ENCODE measurements at places on chromosomes 7 and 10.

GRCh38 chr7:13099154-13099795 lies 411.8 kb downstream of the ARL4A start:
- DNase-seq, result no peak

GRCh38 chr7:22884911-22885788 lies 62.5 kb upstream of the TOMM7 start:
- no peak for DNase-seq

- DNase-seq, result no peak
Measured at GRCh38 chr10:116171505-116171904, 101.5 kb downstream of the GFRA1 start.

DNA sequence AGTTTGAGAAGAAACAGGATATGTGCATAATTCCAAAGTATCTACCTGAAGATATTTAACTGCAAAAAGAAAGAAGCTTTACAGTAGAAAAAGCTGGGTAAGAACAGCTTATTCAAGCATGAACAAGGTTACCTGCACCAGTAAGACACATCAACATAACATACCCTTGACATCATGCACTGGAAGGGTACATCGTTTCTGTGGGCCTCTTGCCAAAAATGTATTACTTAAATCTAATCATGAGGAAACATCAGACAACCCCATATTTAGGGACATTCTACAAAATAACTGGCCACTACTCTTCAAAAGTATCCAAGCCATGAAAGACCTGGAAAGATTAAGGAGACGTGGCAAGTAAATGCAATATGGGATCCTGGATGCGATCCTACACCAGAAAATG lies 18.9 kb downstream of the TPK1 start:
- DNase-seq, result no peak

DNA sequence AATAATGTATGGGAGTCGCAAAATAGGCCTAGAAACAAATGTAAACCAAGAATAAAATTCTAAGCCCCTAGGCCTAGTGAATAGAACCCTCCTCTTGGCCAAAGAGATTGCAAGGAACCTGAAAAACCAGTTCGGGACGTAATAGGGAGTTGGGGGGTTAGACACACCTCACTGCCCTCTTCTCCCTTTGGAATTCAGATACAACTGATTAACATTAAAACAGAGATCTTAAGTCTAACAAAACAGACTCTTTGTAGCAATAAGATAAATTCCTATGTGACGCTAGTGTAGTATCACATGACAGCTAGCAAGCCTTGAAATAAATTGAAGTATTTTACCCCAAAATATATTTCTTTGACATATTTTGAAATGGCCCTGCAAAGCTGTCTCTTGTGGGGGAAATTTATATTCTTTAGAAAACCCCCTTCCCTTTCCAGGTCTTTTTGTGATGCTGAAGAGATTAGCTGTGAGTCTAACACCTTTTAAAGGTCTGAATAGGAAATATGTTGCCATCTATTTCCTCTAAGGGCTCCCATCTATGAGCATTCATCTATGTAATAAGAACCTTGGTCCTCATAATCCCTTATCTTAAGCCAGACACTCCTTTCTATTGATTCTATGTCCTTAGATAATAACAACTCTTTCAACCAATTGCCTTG lies 623.4 kb upstream of the NRG3 start:
- DNase-seq, result no peak

- no peak for DNase-seq
Measured at GRCh38 chr10:69516316-69516715, 56.9 kb downstream of the NEUROG3 start.

GRCh38 chr10:100183481-100183880 lies 2.3 kb downstream of the ERLIN1 start:
- no peak for DNase-seq

GRCh38 chr10:114751856-114752255 lies 69.7 kb upstream of the FHIP2A start:
- DNase-seq, result no peak

GRCh38 chr7:126605553-126605952 lies 647.2 kb downstream of the GRM8 start:
- DNase-seq, result no peak

DNA sequence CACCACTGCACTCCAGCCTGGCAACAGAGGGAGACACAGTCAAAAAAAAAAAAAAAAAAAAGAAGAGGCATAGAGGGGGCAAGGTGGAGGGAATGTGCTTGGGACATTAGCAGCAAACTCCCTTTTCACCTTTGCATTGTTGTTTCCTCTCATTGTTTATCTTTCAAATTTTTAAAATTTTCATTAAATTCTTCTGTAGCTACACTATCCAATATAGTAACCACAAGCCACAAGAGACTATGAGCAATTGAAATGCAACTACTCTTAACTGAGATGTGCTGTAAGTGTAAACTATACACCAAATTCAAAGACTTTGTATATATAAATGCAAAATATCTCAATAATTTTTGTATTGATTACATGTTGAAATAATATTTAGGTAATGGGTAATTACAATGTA lies 43.4 kb downstream of the EBLN1 start:
- DNase-seq, result no peak

DNA sequence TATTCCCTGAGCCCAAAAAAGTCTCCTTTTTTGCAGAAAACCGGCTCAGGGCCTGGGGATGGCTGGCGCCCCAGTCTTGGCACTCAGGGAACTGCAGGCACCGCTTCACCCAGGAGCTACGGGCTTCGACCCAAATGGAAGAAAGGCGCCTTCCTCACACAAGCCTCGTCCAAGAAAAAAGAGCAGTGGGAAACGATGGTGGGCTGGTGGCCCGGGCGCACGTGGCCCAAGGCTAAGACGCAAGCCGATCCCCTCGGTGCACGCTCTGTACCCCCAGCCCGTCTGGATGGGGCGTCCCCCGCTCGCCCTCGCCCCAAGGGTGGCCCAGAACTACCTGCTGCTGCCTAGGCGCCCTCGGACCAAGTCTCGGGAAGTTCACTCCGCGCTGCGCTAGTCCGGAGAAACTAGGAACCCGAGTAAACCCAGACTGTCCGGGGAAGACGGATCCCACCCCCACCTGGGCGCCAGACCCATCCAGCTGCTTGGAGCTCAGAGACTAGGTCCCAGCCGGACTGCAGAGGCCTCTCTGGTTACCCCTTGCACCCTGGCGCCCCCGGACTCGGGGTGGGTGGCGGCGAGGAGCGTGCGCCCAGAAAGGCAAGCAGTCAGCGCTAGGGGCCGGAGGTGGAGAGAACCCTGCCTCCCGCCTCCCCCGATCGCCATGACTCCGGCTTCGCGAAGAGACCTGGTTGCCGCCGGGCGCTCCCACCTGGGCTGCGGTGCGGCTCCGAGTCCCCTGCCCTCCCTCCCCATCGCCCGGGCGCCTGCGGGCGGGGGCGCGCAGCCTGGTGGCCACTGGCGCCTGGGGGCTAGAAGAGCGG lies 76.4 kb downstream of the CALN1 start:
- no peak for DNase-seq

DNA sequence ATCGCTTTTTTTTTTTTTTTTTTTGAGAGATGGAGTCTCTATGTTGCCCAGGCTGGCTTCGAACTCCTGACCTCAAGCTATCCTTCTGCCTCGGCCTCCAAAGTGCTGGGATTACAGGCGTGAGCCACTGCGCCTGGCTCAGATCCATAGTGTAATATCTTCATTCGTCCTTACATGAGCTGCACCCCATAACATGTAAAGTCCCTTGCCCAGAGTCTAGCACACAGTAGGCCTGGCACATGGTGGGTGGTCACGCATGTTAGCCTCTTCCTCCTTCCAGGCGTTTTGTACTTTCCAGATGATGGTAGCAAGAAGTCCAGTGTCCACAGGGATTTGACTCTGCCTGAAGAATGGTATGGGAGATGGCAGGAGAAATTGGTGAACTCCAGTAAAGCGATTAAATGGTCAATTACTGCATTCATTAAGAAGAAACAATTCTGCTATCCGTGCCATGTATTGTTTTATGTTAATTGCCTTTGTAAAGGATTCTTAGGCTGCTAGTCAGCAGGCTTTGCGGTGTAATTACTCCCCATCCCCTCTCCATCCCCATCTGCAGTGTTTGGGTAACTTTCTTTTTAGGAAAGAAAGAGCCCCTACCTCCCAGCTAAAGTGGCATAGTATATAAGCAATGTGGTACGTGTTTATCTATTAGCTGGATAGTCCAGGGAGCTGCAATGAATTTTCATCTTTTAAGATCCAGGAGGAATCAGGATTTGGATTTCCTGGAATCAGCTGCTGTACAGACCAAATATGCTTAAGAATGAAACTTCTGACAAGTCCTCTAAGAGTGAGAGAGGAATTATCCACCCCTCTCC lies 1.2 kb downstream of the TPST1 start:
- no peak for DNase-seq

DNA sequence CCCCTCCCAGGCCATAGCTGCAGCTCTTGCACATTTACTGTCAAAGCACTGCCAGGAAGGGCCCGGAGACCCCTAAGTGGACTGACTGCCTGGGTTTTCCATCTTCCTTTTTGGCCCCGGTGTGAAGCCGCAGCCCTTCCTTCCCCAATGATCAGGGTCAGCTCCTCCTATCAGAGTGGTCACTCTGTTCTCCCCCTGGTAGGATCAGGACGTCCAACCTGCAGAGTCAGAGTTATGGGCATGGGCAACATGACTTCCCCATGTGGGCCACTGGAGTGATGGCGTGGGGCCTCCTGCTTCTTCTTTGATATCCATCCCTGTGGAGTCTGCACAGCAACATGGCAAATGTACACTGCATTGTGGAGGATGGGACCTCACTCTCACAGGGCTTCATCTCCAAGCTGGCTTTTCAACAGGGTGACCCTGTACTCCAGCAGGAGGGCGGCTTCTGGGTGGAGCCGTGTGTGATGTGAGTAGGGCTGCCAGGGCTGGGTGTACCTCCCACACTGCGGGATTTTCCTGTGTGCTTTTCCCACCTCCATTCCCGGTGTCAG lies 6.4 kb upstream of the RAMP3 start:
- no peak for DNase-seq

DNA sequence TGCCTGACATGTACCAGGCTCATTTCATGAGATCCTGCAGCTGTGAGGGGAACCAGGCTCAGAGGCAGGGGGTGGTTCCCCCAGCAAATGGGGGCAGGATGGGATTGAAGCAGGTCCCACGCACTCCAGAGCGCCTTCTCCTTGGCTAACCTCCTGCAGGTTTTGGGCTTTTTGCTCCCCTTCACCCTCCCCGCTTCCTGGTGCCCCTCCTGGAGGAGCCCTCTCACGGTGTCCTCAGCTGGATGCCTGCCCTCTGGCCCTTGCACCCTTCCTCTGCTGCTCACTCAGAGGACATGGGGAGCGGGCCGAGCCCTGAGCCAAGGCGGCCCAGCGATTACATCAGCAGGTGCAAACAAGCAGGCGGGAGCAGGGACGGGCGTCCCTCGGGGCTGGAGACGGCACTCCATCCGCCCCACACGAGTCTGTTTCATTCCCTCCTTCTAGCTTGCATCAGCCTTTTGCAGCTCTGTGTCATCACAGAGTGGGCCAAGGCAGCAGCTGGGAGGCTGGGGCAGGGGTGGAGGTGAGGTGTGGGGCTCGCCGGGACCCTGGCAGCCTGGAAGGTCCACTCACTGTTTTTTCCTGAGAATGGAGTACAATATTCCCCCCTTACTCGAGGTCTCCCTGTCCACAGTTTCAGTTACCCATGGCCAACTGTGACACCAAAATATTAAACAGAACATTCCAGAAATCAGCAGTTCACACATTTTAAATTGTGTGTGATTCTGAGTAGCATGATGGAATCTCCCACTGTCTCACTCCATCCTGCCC lies 52.7 kb upstream of the SLC29A3 start:
- no peak for DNase-seq

- DNase-seq, result no peak
Measured at GRCh38 chr7:90999989-91000979, 263.9 kb upstream of the FZD1 start.

- DNase-seq, result no peak
Measured at GRCh38 chr7:114415064-114415989, 712 bp downstream of the FOXP2 start.

DNA sequence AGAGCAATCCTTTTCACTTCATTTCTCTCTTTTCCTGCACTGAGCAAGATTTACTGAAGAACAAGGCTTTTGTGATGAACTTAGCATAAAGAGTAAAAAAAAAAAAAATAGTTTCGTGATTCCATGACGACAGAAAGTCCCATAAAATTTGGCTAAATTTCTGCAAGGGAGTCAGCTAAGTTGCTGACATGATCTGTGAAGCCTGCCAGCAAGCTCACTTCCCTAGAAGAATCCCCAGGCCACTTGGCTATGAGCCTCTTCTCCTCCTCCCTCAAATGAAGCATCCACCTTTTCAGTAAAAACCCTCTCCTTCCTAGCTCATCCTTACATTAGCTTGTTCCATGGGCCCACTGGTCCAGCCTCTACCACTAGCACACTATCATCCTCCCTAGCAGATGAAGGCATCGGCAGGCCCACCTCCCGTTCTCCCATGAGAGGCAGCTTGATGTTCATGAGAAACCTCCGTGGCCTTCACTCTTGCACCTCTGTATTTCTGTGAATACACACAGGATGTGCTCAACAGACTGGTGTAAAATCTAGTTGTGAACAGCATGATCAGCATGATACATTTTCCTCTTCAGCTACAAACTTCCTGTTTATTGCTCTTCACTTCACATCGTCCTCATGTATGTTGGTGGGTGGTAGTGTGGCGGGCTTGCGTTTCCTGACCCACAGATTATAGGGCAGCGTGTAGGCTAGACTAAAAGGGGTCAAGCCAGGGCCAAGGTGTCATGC lies 30.9 kb downstream of the GIMAP8 start:
- no peak for DNase-seq

DNA sequence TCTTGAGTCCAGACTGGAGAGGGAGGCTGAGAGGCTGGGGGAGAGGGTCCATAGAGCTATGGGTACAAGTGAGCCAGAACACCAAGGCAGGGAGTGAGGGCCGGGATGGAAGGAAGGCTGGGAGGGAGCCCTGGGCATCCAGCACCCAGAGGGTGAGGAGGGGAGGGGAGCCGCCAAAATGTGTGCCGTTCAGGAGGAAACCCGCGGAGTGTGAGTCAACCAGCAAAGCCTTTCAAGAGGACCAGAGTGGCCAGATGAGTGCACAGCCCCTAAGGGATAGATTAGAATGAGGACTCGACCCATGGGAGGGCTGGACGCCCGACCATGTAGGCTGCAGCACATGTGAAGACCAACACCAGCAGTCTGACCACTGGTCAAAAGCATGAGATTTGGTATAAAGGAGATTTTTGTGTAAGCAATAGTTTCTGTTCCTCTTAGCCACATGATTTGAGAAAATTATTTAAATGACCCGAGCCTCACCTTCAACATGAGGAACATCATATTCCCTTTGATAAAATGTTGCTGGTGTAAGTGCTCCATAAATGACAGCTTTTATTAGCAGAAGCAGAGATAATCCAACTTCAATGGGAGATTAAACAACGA lies 179.7 kb upstream of the GRB10 start:
- DNase-seq, result no peak

- DNase-seq, result no peak
Measured at GRCh38 chr10:17735166-17735941, 16.6 kb upstream of the TMEM236 start.

DNA sequence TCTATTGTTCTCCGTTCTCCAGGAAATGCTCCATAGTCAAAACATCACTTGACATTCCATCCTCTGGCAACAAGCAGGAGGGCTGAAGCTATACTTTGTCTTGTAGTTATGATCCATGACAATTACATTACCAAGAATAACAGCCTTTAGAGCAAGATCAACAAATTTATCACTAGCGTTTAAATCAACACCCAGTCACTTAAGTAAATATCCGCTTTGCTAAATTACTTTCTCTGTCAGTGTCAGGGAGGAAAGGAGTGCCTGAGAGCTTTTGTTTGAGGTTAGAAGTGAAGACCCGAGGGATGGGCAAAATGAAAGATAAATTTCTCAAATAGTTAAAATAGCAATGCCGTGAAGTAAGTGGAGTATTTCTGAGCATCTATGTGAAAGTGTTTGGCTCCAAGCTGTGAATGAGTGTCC lies 236.1 kb upstream of the BMPER start:
- no peak for DNase-seq

GRCh38 chr10:131758939-131759301 lies 141.9 kb upstream of the PPP2R2D start:
- no peak for DNase-seq
